ENCODE measurements at places on chromosomes 5 and 9.

GRCh38 chr5:150609843-150610584, 30.4 kb upstream of the SYNPO start:
- DNase-seq: peak; percentile 29

GRCh38 chr5:53971551-53971950, 338.8 kb downstream of the ARL15 start:
- DNase-seq: no peak

DNA sequence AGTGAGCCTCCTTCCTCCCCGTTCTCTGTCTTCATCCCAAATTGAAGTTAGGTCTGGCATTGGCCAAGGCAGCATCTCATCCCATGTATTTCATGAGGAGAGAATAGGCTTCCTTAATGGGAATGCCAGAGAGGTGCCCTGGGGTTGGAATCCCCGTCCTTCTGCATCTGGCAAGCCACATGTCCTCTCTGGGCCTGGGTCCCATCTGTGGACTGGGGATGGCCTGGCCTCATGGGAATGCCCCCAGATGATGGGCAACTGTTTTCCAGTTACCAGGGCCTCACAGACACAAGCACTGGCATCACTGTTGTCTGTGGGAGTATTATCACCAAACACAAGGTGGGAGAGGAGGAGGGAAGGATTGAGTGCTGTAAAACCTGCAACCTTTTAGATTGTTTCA, 153.9 kb downstream of the FSTL4 start:
- DNase-seq: no peak

- no peak for DNase-seq
Measured at GRCh38 chr5:78701795-78702410, 53.3 kb upstream of the LHFPL2 start.

DNA sequence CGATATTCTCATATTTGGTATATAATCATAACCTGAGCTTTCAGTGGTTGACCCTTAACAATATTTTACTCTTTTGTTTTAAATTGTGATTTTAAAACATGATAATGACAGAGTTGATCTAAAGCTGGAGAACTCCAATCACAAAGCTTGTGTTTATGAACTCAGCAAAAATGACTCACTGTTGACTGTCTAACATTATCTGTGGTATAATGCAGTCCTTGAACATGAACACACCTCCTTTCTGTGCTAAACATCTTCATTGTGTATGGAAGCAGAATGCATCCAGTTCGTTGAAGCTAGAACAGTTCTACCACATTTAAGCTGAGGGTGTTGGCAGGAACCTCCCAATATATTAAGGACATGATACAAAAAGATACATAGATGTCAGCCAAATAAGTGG, 1030.2 kb upstream of the SEMA6A start:
- DNase-seq: no peak

DNA sequence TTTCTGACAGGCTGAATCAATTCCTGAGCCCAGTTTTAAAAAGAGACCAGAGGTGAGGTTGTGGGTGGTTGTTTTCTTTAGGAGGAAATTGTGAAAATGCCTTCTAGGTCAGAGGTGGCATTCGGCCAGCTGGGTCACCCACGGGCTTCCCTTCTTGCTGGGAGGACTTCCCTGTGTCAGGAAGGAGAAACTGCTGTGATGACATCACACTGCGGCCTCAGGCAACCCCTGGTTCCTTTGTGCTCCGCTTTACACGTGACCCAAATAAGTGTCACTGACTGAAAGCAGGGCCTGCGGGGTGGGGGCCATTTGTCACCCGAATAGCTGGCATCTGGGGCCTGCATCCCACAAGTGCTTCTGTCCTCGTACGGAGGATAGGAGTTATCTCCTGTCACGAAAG, 39.7 kb downstream of the FABP6 start:
- DNase-seq: peak; percentile 42

- no peak for DNase-seq
Measured at GRCh38 chr5:11302663-11303062, 541.6 kb upstream of the DAP start.

DNA sequence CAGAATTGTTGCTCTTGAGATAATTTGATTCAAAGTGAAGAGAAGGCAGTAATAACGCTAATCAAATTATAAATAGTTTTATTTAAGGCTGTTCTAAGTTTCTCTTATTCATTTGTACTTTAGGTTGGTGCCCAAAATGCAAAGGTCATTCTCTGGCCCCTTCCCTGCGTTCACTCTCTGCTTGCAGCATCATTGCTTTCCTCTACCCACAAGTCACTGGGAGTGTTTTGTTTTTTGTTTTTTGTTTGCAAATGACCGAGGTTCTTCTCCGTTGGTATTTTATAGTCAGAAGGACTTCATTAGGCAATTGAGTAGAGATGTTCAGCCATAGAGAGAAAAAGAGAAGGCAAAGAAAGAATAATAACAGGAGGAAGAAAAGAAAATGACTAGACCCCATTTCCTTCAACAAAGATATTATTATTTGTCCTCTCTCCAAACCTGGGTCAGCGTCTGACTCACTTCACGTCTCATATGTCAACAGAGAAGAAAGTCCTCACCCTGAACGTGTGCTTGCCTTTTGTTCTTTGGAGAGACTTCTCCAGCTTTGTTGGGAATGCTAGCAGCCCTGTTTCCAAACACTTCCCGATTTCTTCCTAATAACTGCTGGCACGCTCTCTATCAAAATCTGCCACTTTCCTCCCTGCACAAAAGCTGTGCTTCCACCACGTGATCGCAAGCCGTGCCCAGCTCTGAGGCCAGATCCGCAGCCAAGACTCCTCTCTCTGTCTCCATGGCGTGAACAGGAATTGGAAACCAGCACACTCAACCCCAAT, 119.8 kb downstream of the EBF1 start:
- DNase-seq: peak; percentile 2

GRCh38 chr5:55037046-55037771, 13.2 kb downstream of the GZMK start:
- DNase-seq: no peak

GRCh38 chr5:181217111-181217802, 5.8 kb upstream of the TRIM41 start:
- no peak for DNase-seq

- no peak for DNase-seq
Measured at GRCh38 chr5:177066224-177066623, 20.5 kb upstream of the FGFR4 start.

DNA sequence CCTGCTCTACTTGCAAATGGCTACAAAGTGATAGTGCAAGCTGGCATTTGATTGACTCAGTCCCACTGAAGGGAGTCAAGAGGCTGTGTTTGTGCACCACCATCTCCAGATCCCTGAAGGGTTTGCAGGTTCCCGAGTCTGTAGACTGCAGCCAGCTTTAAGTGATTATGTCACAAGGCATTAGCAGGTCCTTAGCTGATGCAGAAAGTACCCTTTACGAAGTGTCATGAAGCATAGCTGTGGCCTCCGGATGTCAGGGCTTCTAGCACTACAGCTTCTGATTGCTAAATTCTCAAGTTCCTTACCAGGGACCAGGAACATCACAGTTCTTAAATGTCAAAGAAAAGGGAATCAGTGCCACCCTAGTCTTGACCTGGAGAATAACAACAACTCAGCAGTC, 311.3 kb upstream of the TRPC7 start:
- no peak for DNase-seq

DNA sequence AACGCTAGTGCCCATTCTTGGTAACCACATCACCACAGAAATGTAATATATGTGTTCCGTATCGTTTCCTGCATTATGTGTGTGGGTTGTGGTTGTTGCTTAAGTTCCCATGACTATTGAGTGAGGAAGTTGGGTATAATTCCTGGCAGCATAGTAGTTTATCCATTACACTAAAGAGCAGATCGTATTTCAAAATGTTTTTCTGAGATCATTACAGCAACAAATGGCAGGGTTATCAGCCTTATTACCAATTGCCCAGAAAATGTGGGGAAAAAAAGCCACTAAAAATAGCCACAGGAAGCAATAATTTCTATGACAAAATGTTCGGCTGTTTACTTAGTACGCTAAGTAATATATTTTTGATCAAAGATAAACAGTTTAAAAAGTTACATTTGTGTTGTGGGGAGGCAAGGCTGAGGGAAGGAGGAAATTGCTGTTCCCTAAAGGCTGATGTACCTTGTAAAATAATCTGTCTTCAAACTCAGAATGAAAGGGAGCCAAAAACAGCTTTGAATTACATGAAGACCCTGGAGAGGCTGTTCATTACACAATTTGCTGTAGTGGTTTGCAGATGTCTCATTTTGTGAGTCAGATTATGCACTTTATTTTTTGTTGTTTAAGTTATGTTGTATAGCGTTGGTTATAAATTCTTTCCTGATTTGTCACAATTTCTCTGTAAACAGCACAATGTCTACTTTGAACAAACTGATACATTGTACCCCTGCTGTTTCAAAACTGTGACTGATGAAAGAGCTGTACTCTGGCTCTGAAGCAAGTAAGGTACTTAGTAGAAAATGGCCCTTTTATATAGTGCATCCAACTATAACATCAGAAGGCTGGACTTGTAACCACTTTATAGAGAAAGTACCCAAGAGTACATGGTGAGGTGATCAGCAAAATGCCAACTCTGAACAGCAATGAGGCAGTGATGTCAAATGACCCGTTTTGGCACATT, 1028.5 kb downstream of the NR2F1-AS1 start:
- DNase-seq: no peak

DNA sequence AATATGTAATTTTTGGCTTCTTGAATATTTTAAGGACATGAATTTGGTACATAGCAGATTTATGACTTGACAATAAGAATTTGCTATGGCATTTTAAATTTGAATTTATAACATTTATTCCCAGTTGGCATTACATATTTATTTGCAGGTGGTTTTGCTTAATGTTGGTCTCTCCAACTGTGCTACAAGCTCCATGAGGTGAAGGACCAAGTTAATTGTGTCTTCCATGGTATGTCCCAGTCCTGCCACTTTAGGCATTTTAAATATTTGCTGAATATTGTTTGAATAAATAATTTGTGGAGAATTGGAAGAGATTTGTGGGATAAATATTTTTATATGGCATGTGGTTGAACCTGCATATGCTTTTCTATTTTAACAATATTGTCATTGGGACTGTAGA, 253.4 kb upstream of the RIOK2 start:
- no peak for DNase-seq

- DNase-seq: no peak
Measured at GRCh38 chr9:95091601-95092261, 225.8 kb downstream of the FANCC start.

- no peak for DNase-seq
Measured at GRCh38 chr9:77753180-77753579, 105.1 kb upstream of the GNA14 start.

- no peak for DNase-seq
Measured at GRCh38 chr9:134378901-134379338, 52.7 kb downstream of the RXRA start.

DNA sequence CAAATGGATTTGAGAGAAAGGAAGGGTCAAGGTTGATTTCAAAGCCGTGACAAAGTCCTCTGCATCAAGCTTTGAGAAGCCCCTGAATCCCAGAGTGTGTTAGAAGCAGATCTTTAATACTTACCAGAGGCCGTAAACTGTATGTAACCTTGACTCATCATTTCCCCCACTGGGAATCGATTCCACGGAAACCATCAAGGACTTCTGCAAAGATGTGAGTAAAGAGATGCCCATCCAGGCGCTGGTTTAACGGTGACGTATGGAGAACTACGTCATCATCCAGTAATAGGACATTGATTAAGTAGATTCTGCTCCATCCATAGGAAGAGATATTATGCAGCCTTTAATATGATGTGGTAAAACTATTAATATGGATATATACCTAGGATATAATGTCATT, 1.6 kb downstream of the RNF183 start:
- DNase-seq: no peak

DNA sequence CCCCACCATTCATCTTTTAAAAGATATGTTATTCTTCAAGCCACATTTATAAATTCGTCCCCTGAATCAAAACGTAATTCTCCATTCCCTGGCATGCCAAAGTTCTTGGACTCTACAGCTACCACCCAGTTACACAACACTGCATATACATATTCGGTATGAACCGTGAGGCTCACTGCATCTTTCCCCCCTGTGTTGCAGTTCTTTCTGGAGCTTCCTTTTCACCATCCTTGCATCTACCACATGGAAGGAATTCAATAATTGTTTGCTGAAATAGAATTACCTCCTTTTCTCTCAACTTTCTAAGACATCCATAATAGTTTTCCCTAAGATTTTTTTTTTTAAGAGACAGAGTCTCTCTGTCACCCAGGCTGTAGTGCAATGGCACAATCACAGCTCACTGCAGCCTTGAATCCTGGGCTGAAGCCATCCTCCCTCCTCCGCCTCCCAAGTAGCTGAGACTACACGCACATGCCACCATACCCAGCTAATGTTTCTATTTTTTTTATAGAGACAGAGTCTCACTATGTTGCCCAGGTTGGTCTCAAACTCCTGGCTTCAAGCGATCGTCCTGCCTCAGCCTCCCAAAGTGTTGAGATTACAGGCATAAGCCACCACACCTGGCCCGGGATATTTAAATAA, 3.3 kb downstream of the LPAR1 start:
- no peak for DNase-seq

DNA sequence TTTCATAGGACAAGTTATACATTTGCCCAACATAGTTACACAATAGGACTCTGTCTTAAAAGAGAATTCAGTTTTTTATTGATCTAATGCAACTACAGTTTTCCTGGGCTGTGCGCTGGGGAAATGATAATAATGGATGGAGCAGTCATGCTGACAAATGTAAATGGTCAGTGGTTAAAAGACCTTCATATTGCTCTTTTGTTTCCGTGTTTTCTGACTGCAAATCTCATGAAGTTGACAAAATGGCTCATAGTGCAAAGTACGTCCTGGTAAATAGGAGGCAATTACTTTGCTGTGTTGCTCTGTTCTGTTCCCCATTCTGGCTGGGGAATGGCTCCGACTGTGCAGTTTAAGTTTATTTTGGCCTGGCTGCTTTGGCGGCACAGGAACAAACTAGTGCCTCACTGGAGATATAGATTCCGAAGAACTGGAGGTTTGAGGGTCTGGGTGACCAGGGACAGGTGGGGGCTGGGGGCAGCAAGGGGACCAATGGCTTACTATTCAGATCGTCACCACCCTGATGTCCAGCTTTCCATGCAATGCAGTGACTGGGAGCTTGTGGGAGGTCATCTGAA, 54.3 kb downstream of the PTTG1 start:
- no peak for DNase-seq

DNA sequence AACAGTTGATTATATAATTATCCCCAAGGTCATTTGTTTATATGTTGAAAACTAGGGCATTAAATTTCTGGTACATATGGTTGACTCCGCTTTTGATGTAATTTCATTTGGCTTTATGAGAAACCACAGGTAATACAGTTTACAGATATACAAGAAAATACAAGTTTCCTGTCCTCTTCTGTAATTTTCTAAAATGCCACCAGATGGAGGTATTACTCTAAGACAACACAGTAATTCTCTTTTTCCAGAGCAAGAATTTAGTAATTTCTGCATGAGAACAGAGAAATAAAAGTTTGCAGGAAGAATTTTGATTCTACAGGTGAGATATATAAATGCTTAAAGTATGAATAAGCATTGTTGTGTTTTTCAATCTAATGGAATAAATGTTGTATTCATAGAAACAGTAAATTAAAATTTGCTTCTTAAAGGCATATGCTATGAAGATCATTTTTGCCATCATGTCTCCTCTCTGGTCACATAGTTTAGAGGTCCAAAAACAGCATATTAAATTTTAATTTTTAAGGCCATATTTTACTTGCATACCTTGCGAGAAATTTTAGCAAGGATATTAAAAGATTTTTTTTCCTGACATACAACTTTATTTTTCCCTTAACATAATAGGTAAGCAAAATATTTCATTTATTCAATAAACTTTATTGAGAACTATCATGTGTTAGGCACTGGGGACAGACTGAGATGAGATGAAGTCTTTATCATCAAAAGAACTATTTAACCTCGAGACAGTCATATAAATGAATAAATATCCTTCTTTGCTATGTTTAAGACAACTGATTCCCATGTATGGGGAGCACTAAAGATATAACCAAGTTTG, 22.7 kb downstream of the CHD1 start:
- no peak for DNase-seq

Data from amygdala (tissue), 56 donors.